GM23338 (cell line): ENCODE measurements at places on chromosomes 13 and 19. TPM values are rescaled to one million over a fixed set of nuclear protein-coding genes. Genes with fewer than 3 reads are reported as not detected.

Gene GGN
- total RNA-seq = 0.14 and 0.70 TPM in 2 replicates

Gene TMEM38A
- 11.3 and 14.1 TPM in 2 replicates for total RNA-seq

Gene ZNF99
- 0.03 TPM in 1 of 2 replicates, not detected in the other for total RNA-seq

GRCh38 chr19:1312767-1313694 is 27.4 kb downstream of the EFNA2 start:
- DNase-seq = no peak

- no peak for DNase-seq
These were observed 34.9 kb upstream of the MCF2L start for GRCh38 chr13:112934078-112934477.
